ENCODE measurements at places on chromosomes 1 and 21. TPM values are rescaled to one million over a fixed set of nuclear protein-coding genes. Genes with fewer than 3 reads are reported as not detected.

DNA sequence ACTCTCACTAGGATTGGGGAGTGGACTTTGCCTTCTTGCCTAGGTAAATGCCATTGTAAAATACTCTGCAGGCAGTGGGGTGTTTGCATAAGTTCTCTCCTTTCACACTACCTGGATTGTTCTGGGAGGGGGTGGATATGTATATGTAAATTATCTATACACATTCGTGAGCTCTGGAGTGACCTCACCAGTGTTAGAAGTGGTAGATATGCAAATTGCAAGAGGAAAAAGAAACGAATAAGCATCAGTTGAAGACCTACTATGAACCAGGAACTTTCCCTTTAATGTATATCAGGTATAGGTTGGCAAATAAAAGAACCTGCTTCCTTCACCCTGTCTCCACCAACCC lies 1.5 kb upstream of the ARHGEF11 start:
- DNase-seq = no peak

- no peak for DNase-seq
These were observed 32.1 kb downstream of the USP48 start for GRCh38 chr1:21750841-21751240.

- no peak for DNase-seq
These were observed 7.5 kb upstream of the CTPS1 start for GRCh38 chr1:40971966-40972365.

DNA sequence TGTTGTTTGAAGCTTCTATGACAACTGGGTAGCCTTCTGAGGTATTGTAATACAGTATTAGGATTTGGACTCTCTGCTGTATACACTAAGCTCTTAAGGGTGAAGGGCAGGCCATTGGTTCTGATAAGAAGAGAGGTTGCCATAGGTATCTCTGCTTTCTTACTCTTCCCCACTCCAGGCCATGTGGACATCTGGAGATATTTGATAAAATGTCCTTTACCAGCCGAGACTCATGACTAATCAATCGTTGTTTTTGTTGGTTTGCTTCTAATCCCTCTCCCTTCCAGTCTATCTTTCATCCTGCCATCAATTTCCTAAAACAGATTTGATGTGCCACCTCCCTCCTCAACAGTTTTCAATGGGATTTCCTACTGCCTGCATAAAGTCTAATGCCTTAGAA lies 64.6 kb upstream of the WDR26 start:
- no peak for DNase-seq

DNA sequence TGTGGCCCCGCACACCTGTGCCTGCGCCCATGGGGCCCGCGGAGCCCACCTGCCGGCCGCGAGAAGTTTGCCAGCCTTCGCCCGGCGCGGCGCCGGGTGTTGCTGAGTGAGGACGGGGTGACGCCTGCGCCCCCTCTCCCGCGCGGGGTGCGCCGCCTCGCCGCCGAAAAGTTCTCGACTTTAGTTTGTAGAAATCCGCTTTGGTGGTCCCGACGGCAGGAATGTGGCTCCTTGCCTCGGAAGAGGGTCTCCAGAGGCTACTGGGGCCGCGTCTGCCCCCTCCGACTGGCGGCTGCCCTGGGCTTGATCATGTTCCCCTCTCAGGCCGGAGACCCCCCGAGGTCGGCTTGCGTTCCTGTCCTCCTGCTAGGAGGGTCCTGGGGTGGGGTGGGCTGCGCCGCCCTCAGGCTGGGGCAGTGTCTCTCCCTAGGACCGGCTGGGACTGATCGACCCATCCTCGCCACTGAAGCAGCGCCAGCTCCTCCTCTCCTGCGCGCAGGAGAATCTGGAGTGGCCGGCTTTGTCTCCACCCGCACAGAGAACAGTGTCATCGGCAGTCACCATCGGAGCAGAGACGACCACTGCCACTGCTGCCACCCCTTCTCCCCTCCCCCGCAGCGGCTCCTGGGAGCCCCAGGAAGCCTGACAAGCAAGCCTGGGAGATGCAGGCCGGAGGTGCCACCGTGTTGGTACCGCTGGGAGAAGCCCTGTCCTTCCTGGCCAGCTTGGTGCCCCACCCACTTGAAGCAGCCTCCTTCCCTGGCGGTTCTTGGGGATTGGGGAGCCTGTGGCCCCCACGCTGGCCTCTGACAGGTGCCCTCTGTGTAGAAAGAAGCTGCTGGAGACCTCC lies 553 bp upstream of the SLC30A2 start:
- DNase-seq = no peak

GRCh38 chr21:18722193-18722592 lies 318.6 kb upstream of the TMPRSS15 start:
- no peak for DNase-seq

DNA sequence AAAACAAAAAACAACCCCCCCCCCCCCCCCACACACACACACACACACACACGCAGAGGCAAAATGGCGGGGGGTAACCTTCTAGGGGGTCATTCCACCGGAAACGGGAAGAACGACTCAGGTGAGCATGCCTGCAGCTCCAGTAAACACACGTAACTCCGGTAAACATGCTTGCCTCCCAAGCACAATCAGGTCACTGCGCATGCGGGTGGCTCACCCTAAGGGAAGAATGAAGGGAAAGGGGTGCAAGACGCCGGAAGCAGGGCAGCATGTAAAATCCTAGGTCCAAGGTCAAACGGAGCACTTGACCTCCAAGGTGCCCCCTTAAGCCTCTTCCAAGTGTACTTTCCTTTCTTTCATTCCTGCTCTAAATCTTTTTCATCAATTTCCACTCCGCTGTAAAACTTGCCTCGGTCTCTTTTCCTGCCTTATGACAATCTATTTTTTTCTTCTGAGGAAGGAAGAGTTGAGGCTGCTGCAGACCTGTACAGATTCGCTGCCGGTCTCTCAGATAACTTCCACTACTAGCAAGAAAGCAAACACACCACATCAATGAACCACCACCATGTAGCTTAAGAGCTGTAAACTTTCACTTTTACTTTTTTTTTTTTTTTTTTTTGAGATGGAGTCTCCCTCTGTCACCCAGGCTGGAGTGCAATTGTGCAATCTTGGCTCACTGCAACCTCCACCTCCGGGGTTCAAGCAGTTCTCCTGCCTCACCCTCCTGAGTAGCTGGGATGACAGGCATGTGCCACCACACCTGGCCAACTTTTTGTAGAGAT lies 21.0 kb upstream of the CBR3 start:
- no peak for DNase-seq

DNA sequence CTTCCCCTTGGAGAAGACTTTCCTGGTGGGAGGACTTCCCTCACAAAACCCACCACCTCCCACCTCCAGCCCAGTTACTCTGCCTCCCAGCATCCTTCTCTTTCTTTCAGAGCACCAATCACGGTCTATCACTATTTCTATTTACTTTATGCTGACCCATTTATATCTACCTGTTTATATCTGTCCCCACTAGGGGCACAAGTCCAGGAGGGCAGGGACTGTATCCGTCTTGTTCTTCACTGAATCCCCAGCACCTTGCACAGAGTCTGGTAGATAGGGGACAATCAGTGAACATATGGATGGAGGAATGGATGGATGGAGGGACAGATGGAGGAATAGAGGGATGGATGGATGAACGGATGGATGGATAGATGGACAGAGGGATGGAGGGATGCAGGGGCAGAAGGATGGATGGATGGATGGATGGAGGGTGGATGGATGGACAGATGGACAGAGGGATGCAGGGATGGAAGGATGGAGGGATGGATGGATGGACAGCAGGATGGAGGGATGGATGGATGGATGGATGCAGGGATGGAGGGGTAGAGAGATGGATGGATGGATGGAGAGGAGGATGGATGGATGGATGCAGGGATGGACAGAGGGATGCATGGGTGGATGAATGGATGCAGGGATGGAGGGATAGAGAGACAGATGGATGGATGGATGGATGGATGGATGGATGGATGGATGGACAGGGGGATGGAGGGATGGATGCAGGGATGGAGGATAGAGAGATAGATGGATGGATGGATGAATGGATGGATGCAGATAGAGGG lies 5.5 kb downstream of the C1QB start:
- DNase-seq = no peak

DNA sequence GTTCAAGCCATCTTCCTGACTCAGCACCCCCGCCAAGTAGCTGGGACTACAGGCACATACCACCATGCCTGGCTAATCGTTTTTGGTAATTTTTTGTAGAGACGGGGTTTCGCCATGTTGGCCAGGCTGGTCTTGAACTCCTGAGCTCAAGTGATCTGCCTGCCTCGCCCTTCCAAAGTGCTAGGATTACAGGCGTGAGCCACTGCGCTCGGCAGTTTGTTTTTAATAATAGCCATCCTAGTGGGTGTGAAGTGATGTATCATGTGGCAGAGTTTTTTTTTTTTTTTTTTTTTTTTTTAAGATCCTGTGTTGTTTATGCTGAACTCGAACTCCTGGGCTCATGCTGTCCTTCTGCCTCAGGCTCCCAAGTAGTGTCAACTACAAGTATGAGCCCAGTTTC lies 51.8 kb downstream of the SPEN start:
- no peak for DNase-seq

DNA sequence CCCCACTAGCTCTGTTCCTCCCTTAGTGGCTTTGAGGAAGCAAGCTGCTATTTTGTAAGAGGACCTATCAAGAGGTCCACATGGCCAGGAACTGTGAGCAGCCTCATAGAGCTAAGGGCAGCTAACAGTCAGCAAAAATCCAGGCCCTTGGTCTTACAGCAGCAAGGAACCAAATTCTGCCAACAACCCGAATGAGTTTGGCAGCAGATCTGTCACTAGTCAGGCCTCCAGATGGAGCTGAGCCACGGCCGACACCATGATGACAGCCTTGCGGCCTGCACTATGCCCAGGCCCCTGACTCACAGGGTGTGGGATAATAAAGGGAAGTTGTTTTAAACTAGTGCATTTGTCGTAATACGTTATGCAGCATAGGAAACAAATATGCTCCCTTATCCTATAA lies 28.0 kb upstream of the H3-3A start:
- peak; percentile 35 for DNase-seq

- no peak for DNase-seq
These were observed 195.8 kb upstream of the JUN start for GRCh38 chr1:58979677-58980076.

NEGR1 gene
- not detected for total RNA-seq

AQP10 gene
- total RNA-seq = not detected

NMNAT1 gene
- total RNA-seq = 8.9 TPM

CACNA1S gene
- not detected for total RNA-seq
